ENCODE measurements at places on chromosomes 1 and 21. TPM values are rescaled to one million over a fixed set of nuclear protein-coding genes. Genes with fewer than 3 reads are reported as not detected.

GRCh38 chr21:45056917-45057560 lies 17.3 kb upstream of the ADARB1 start:
- no peak for DNase-seq
- no peaks in the 10 kb centered on the region for H3K4me1 ChIP-seq
- no peak overlapping the region for H3K4me3 ChIP-seq
- no peak overlapping the region for H3K27ac ChIP-seq

DNA sequence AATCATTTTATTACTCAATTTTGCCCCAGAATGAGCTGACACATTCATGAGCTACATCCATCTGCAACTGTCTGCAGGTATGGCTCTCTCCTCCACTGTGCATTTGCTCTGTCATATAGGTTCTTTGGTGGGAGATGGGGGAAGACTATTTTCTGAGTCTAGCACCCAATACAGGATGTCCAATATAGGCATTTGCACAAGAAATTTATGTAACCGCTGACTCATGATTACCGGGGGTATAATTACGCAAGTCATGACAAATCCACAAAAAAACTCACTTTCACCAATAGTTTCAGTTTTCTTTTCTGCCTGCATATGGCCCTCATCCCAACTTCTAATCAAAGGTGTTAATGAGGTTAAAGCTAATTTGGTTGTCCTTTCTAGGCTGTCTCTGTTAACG lies 17.5 kb upstream of the VSIG8 start:
- H3K36me3 ChIP-seq, result no peaks in the 10 kb centered on the region
- H3K4me3 ChIP-seq, result no peak overlapping the region
- no peaks in the 10 kb centered on the region for H3K27me3 ChIP-seq
- H3K27ac ChIP-seq, result no peak overlapping the region
- no peaks in the 10 kb centered on the region for H3K4me1 ChIP-seq

DNA sequence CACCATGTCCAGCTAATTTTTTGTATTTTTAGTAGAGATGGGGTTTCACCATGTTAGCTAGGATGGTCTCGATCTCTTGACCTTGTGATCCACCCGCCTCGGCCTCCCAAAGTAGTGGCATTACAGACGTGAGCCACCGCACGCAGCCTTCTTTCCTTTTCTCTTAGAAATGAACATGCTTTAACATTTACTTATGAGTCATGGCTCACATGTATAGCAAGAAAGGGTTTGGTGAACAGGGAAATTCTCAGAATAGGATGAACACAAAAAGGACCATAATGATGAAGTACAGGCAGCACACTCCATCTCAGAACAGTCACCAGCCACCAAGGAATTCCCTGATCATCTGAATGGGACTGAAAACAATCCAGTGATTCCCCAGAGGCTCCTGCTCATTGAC lies 9.4 kb upstream of the VAMP4 start:
- peak overlapping the region; percentile 85 for H3K27ac ChIP-seq
- H3K36me3 ChIP-seq, result no peaks in the 10 kb centered on the region
- peaks cover 5% of the 10 kb centered on the region for H3K4me1 ChIP-seq
- no peak for DNase-seq
- no peak overlapping the region for H3K4me3 ChIP-seq

DNA sequence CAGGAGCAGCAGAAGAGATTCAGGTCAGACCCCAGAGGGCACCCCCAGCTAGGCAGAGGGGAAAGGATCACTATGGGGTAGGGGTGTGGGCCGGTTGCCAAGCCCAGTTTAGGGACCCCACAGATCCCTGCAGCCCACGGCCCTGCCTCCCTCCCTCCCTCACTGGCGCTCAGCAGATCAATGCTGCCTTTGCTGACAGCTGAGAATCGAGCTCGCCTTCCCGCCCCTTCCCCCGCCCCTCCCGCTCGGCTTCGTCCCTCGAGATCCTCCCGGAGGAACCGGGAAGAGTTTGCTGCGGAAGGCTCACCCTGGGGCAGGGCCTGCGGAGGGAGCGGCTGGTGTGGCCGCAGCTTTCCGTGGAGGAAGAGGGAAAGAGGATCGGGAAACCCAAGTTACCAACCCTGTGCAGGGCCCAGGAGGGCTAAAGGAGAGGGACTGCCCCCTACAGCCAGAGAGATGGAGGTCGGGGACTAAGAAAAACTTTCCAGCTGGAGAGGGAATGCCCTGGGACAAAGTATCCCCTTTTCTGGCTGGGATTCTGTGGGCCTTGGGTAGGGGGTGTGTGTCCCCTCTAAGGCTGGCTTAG lies 1.1 kb upstream of the KCNQ4 start:
- no peak overlapping the region for H3K27ac ChIP-seq
- H3K4me3 ChIP-seq, result peak overlapping the region; percentile 69
- peaks cover 36% of the 10 kb centered on the region for H3K27me3 ChIP-seq
- H3K4me1 ChIP-seq, result peaks cover 5% of the 10 kb centered on the region

CTSK gene
- 8.3 TPM for total RNA-seq

Data from activated T-cell treated with anti-CD3 and anti-CD28 coated beads, Interleukin-2, amount 50 U/mL, for 72 hours (primary cell).